MV-4-11 (cell line): ENCODE measurements at places on chromosomes 1 and 21.

- DNase-seq: peak; percentile 21
Measured at GRCh38 chr1:71196685-71197084, 115.8 kb upstream of the ZRANB2 start.

DNA sequence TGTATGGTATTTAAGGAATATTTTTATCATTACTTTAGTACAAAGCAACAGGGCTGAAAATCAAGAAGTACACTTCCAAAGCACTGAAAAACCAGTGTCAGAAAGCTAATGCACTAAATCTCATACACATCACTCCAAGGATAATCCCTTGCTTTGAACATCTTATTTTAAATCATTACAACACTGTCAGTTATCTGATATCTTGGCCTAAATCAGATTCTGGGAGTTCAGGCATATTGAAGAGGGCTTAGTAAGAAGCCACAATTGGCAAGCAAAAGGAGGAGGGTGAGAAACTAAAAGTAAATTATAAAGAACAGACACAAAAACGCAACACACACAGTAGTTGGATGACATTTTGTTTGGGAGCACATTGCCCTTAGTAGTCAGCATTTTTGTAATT lies 448.4 kb downstream of the PCP4 start:
- DNase-seq: no peak

DNA sequence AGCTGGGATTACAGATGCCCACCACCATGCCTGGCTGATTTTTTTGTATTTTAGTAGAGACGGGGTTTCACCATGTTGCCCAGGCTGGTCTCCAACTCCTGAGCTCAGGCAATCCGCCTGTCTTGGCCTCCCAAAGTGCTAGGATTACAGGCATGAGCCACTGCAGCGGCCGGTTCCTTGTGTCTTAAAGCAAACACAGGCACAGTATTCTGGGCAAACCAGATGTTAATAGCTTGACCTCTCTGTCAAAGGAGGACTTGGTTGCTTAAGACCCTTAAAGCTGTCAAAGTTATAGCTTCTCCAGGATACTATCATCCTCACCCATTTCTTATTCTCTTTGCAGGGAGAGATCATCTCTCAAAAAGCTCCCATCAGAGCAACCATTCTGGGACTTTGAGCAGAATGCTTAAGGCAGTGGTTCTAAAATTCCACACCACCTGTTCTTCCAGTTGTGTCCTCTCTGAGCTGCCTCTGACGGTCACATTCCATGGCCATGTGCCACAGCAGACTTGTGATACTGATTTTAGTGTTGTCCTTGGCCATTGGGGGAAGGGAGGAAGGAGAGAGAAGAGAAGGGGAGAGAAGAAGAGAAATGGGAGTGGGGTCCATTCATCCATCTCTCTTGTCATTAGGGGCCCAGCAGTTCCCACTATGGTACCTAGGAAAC lies 81.8 kb downstream of the PBX1 start:
- DNase-seq: no peak

GRCh38 chr1:232901255-232901654 lies 49.2 kb upstream of the NTPCR start:
- DNase-seq: no peak

DNA sequence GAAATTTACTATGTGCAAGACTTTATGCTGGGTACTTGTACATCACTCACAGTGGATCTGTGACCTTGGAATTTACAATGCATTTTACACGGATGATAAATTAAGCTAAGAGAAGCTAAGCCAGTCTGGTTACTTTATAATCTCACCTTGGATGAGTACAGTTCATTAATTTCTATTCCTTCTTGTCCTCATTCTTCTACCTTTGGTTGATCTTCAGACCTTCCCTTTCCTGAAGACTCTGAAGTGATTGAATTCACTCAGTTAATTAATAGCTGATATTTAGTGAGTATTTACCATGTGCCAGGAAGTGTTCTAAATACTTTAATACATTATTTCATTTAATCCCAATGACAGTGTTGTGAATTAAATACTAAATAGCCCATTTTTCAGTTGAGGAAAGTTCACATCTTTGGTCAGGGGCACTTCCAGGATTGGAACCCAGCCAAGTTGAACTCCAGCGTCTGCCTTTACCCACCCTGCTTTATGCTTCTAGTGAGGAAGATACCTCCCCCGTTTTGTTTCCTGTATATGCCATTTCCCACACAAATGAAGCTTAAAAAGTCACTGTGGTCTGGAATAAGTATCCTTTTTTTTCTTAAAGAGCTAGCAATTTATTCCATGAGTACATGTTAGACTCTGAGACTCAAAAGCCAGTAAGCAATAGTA lies 146.6 kb downstream of the TLR5 start:
- DNase-seq: no peak

GRCh38 chr1:27360159-27361043 lies 6.4 kb downstream of the MAP3K6 start:
- DNase-seq: peak; percentile 10

- DNase-seq: peak; percentile 11
Measured at GRCh38 chr1:89277725-89278124, 5.1 kb upstream of the GBP5 start.

GRCh38 chr1:2979191-2980072 lies 41.8 kb upstream of the ACTRT2 start:
- no peak for DNase-seq

DNA sequence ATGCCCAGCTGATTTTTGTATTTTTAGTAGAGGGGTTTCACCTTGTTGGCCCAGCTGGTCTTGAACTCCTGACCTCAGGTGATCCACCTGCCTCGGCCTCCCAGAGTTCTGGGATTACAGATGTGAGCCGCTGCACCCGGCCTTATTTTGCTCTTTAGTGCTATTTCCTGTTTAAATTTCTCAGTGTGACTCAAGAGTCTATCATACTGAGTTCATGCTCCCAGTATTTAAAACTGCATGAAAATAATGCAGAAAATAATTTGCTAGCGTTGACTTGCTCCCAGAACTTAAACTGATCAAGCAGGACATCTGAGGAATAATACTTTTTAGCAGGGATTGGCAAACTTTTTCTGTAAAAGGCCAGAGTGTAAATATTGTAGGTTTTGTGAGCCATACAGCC lies 86.4 kb upstream of the C1orf21 start:
- DNase-seq: no peak

DNA sequence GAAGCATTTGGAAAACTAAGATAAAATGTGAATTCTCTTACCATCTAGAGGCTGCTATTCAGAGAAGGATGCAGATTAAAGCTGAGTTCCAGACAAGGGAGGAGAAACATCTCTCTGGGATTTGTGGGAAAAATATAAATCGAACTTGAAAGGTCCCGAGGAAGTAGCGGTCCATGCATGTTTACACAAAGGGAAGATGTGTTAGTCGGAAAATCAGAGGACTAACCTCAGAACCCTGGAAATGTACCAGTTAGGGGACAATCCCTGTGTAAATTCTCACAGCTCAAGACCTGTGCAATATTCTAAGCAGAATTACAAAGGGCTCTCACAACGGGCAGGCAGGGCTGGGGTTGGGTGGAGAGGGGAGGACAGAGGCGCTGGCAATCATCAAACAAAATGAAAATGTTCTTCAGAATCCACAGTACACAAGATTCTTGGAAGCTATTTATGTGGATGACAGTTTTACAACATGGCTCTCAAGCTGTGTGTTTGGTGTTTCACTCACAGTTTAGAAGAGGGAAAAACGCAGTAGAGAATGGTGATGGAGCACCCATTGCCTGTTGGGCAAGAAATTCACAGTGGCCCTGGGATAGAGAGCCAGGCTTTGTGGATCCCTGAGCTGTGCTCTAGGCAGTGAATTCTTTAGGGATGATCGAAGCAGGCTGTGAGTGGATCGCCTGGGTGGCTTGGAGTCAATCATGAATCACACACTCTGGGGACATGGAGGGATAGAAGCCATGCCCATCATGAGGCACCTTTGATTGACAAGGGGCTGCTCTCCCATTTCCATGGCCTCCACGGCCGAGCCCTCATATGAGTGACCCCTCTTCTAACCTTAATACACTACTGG lies 47.6 kb downstream of the KCNJ6 start:
- no peak for DNase-seq

- DNase-seq: peak; percentile 20
Measured at GRCh38 chr1:56584910-56585528, 5.7 kb upstream of the PLPP3 start.

GRCh38 chr1:55824251-55824640 lies 609.1 kb upstream of the USP24 start:
- DNase-seq: no peak

- no peak for DNase-seq
Measured at GRCh38 chr1:147534386-147534785, 6.9 kb upstream of the BCL9 start.

GRCh38 chr1:234270581-234271242 lies 102.5 kb upstream of the COA6 start:
- no peak for DNase-seq

DNA sequence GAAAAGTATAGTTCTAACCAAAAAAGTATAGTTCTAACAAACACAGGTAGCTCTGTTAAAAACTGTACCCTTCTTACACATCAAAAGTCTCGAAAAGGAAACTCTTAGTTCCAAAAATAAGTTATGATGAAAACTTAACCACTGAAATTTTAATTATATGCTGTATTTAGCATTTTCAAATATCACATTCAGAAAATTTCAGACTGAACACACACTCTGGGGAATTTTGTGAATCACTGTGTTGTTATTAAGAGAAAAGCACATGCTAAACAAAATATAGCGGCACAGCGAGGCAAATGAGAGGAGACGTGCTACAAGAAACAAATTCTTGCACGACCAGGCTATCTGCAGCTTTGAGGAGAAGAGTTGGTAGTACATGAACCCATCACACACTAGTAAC lies 30.4 kb downstream of the VAV3 start:
- DNase-seq: no peak

- no peak for DNase-seq
Measured at GRCh38 chr1:119605686-119606085, 42.4 kb downstream of the ZNF697 start.
